ENCODE measurements at places on chromosomes 2 and 18. TPM values are rescaled to one million over a fixed set of nuclear protein-coding genes. Genes with fewer than 3 reads are reported as not detected.
A peak's percentile ranks its signal among the peaks of the same experiment; 100 is the strongest.

SP140 gene
- 0.56 TPM for total RNA-seq

GCKR gene
- 0.28 TPM for total RNA-seq

PLEKHB2 gene
- total RNA-seq = 49.0 TPM

ANKRD39 gene
- total RNA-seq = 18.2 TPM

ASPRV1 gene
- total RNA-seq = 0.30 TPM

GBX2 gene
- not detected for total RNA-seq

KIF5C gene
- total RNA-seq = 0.29 TPM

DNA sequence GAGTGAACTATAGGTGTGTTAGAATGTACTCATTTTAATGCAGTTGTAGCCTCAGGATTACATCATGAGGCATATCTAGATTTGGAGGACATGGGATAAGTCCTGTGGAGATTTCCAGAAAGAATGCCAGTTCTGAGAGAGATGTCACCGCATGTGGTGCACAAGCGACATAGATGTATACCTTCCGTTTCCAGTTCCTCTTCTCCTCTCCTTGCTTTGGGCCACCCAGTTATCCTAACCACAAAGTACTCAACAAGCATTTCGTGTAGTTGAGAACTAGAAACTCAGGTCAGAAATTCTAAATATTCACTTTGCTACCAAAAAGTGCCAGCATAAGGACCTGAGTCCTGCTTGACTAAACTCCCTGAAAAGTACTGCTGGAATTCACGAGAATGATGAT, 66.5 kb downstream of the KCTD18 start:
- no peak for DNase-seq

DNA sequence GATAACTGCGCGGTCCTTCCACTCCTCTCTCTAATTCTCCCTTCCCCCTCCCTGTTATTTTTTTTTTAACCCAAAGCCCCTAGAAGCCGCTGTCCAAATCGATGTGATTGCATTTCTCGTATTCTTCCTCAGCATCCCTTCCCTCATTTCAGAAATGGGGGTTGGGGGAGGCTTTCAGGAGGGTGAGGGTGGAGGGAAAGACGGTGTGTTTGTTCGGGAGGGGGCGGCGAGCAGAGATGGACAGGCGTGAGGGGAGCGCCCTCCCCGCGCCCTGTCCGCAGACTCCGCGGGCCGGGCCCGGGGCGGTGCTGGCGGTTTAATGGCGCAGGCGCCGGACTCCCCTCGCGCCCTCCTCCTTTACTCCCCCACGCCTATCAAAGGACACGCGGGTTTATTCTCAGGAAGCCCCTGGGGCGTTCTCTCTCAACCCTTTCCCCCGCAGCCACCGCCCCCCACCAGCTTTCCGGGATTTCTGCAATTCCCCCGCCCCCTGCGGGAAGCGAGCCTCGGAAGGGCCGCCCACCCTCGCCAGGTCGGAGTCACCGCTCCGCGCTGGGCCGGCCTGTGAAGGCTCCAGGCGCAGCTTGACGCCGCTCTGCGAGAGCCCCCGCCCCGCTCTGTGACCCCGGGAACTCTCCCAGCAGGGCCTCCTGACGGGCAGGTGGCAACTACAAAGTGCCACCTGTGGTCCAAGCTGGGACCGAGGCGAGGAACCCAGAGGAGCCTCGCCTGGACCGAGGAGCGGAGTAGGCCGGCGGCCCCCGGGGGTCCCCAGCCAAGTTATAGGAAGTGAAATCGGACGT, 981 bp downstream of the ST8SIA3 start:
- no peak for DNase-seq

DNA sequence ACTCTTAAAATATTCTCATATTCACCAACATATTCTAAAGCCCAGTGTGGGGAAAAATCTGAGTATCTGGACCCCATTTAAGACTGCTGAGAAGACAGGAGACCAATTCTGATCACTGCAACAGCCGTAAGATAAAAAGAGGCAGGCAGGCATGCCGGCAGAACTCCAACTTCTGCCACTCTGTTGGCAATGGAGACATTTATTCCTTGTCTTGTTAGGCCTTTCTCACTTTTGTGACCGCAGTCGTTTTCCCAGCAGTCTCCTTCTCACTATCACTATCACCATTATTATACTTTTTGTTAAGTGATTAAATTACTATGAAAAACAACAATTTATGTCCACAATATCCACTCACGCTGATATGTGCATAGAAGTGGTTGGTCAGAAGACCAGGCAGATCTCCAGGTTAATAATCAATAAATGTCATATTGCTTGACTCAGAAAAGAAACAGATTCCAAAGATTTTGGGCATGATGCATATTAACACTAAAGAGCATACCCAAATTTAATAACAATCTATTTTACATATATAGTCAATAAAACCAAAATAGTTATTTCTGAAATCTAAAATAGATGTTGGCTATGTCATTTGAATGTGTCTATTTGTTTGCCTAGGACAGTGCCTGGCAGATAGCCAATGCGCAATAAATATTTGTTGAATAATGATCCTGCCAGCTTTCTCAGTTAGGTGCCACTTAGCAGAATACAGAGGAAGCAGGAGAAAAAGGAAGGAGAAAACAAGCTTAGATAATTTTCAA, 38.2 kb downstream of the SESTD1 start:
- no peak for DNase-seq

DNA sequence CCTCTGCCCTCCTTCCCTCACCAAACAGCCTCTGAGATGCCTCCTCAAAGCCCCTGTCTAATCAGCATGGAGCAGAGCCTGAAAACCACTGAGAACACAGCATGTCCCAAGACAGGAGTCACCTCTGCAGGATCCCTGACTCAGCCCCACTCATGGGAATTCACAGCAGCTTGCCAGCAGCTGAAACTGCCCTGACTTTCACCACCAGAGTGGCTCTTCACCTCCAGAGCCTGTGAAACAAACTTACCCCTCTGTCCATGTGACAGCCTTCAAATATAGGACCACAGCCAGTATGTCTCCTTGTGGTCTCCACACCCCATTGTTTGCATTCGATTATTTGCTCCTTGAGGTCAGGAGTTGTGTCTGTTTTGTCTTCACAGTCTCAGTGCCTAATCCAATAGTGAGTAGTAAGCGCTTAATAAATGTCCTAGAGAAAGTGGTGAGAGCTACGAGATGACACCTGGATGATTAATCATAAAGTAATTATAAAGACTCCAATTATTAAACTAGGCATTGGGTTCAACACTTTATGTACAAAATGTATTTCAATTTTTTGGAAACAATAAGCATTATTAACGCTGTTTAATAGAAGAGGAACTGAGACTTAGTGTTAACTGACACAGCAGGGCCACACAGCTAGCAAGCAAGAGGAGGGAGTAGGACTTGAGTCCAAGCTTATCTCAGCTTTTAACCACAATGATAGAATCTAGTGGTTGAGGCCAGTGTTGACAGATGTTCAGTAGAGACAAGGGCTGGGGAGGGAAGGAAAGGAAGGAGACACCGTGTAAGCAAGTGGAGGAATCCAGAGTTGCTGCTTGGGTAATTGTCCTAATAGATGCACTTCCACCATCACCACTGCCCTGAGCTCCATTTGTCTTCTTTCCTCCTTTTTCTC, 358.7 kb upstream of the TNP1 start:
- peak; percentile 32 for DNase-seq

GRCh38 chr18:36492604-36493329, 195.3 kb downstream of the FHOD3 start:
- DNase-seq = no peak

- no peak for DNase-seq
These were observed 95.5 kb upstream of the STK17B start for GRCh38 chr2:196266855-196267254.

- DNase-seq = no peak
These were observed 227.3 kb downstream of the LOXHD1 start for GRCh38 chr18:46429649-46430224.

- no peak for DNase-seq
These were observed 14.7 kb downstream of the AGAP1 start for GRCh38 chr2:235508371-235509160.

GRCh38 chr2:226790431-226790830, 9.2 kb downstream of the IRS1 start:
- no peak for DNase-seq

DNA sequence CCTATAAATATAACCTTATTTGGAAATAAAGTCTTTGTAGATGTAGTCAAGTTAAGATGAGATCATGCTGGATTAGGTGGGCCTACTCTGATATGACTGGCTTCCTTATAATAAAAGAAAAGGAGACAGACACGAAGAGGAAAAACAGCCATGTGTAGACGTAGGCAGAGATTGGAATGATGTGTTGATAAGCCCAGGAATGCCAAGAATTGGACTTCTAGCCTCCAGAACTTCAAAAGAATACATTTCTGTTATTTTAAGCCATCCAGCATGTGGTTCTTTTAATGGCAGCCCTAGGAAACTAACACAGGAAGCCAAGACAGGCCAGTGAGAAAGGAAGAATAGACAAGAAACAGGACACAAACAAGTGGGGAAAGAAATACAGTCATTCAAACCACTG, 68.6 kb downstream of the NYAP2 start:
- DNase-seq = no peak

DNA sequence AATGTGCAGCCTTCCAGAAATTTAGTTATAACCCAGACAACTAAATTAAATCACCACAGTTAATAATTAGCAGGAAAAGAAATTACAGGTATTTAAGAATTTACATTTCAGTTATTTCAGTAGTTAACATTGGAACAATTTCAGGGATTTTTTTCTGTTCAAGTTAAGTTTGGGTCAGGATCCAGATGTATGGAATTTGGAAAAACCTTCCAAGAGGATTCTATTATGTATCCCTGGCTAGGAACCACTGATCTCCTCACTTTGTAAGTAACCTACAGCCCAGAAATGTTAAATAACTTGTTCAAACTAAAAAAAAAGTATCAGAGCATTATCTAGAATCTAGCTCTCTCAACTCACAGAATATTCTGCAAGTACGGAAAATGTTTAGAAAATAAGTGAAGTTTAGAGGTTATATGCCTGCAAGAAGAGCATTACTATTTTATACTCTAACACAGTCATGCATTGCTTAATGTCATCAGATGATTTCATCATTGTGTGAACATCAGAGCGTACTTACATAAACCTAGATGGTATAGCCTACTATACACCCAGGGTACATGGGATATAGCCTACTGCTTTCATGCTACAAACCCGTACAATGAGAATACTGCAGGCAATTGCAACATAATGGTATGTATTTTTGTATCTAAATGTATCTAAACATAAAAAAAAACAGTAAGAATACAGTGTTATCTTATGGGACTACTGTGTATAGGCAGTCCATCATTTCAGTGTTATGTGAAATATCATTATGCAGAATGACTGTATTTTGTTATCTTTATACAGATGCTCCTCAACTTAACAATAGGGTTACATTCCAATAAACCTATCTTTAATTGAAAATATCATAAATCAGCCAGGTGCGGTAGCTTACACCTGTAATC, 6.1 kb downstream of the NCKAP1 start:
- DNase-seq = no peak
